ENCODE measurements at places on chromosomes 6 and 20. TPM values are rescaled to one million over a fixed set of nuclear protein-coding genes. Genes with fewer than 3 reads are reported as not detected.

GRCh38 chr6:37303091-37303660 lies 45.2 kb upstream of the TMEM217 start:
- DNase-seq, result no peak

The MYLK2 gene
- 0.98 TPM for total RNA-seq

- no peak for DNase-seq
Measured at GRCh38 chr6:101513181-101513580, 119.7 kb downstream of the GRIK2 start.

The PPIL6 gene
- total RNA-seq, result not detected

The DCDC2 gene
- not detected for total RNA-seq

The OR2W1 gene
- total RNA-seq, result not detected

DNA sequence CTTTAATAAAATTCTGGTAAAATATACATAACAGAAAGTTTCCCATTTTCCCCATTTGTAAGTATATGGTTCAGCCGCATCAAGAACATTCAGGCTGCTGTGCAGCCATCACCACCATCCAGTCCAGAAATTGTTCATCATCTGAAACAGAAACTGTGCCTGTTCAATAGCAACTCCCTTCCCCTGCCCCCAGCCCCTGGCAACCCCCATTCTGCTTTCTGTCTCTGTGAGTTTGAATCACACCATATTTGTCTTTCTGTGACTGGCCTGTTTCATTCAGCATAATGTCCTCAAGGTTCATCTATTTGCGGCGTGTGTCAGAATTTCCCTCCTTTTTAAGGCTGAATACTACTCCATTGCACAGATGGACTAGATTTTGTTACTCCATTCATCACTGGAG lies 19.1 kb downstream of the VSTM2L start:
- no peak for DNase-seq

The AGPAT4 gene
- 7.6 TPM for total RNA-seq

- DNase-seq, result no peak
Measured at GRCh38 chr6:81743649-81744048, 8.8 kb downstream of the TENT5A start.

DNA sequence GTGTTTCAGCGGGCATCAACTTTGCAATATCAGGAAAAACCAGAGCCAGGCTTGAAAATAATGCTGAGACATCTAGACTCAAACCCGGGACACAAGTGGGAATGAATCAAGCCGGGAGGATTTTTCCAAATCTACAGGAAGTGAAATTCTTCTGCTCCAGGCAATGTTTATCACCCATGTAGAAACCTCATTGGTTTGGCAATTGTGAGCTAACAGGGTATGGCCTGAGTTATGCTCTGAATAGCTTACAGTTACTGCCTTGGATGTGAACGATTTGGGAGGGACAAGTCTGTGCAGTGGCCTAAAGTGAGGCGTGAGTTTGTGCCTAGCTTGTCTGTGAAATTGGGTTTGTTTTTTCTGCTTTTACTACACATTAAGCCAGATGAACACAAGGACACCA lies 87.4 kb downstream of the PCSK2 start:
- DNase-seq, result no peak

GRCh38 chr20:20956513-20956931 lies 149.6 kb downstream of the LINC00237 start:
- no peak for DNase-seq

The DDO gene
- not detected for total RNA-seq

DNA sequence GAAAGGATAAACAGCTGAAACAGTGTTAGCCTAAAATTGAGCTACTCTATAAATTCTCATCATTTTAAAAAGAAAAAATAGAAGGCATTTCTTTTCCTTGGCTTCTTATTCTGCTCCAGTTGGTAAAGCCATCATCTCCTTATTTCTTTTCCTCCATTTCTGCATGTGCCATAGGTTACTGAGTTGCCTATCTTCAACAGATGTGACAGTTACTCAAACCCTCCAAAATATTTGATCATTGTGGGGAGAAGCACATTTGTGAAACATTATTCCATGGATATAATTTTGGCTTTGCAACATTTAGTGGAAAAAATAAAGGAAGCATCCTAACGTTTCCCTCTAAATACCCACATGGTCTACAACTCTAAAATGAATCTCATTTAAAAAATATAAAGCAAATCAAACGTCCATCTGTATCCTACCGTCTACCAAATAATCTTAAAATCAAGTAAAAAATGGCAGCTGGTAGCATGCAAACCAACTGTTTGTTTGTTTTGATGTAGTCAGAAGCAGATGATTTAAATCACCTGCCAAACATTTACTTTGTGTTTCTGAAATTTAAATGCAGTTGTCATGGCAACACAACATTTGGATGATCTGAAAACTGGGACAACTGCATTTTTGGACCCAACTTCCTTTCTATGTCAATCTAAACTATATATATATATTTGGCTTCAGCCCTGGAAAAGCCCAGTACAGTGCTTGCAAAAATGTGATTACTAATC lies 16.8 kb upstream of the SNX9 start:
- no peak for DNase-seq

- no peak for DNase-seq
Measured at GRCh38 chr20:64159711-64160110, 4.5 kb upstream of the MYT1 start.

DNA sequence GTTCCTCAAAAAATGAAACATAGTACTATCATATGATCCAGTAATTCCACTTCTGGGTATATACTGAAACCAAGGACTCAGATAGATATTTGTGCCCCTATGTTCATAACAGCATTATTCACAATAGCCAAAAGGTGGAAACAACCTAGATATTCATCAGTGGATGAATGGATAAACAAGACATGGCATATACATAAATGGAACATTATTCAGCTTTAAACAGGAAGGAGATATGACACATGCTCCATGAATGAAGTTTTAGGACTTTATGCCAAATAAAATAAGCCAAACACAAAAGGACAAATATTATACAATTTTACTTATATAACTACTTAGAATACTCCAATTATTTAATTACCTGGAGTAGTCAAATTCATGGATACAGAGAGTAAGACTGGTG lies 16.4 kb downstream of the PLCB1 start:
- DNase-seq, result no peak

DNA sequence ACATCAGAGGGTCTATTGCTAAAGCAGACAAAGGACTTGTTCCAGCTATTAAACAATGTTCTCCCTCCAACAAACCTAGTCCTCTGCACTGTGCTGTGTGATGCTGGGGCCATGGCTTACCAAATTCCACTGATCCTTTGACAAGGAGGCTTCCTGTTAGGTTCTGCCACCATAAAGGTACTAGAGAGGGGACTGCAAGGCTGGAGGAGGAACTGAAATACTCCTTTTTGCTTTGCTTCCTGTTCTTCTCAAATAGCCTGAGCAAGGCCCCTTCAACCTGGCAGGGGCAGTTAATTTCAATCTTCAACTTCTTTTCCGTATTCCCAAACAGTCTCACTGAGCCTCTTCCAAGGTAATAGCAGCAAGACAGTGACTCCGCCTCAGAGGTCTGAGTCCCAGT lies 286.4 kb upstream of the IRAK1BP1 start:
- no peak for DNase-seq

DNA sequence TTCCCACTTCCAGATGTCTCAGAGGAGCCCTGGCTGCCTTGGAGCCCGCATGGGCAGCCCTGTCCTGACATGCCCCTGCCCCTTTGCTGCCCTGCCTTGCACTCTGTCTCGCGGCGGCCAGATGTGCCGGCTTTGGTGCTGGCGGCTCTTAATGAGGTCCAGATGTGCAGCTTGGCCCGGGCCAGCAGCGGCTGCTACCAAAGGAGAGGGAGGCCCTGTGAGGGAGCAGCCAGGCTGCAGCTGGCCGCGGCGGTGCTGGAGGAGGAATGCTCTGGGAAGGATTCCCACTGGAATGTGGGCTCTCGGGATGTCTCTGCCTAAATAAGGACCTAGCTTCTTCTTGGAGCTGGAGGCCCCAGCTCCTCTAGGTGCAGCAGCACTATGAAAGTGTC lies 72.4 kb downstream of the FGD2 start:
- no peak for DNase-seq

DNA sequence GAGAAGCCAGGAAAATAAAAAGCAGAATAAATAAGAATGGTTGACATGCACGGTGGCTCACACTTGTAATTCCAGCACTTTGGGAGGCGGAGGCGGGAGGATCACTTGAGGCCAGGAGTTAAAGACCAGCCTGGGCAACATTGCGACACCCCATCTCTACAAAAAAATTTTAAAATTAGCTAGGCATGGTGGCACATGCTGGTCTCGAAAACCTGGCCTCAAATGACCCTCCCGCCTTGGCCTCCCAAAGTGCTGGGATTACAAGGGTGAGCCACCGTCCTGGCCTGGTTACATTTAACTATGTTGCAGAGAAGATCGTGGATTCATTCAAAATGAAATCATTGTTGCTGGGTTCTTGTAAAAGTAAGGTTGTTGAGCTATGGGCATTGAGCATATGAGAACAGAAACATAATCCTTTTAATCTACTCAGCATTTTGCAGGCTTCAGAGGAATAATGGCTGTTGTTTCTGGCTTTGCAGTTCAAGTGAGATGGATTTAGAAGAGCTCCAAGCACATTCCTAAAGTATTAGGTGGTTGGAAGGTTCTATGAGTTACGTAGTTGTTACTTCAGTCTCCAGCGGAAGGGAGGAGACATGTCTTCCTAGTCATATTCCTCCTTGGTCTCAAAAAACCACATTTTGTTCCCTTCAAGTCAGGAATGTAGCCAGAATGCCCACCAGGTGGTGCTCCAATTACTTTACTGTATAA lies 45.6 kb upstream of the RAB23 start:
- DNase-seq, result no peak

DNA sequence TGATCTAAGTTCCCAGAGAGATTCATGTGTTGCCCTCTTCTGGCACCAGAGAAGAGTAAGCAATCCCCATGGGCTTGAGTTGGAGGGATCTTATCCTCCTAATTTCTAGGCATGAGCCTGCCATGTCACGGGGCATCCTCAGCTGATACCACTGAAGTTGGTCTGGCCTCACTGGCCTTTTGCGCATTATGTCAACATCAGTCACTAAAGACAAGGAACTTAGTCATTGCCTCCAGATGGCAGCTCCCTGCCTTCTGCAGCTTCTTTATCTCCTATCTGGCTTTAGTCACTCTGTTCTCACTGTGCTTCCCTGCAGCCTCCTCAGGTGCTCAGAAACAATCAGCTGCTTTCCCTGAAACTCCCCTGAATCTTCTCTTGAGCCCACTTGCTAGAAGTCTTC lies 312.2 kb downstream of the ADGRG6 start:
- no peak for DNase-seq

GRCh38 chr6:43186019-43186418 lies 4.0 kb downstream of the CUL9 start:
- DNase-seq, result no peak

DNA sequence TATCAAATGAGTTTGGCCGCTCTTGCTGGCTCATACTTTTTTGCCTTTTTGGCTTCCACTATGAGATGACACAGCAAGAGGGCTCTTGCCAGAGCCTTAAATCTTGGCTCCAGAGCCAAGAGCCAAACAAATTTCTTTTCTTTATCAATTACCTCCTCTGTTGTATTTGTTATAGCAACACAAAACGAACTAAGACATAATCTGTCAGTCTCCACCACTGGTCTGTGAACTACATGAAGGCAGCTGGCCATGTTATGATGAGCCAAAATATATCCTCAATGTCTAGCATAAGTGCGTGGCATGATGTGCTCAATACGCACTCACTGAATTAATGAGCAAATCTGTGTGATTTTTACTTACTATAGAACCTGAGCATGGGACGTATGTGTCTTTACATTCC lies 220.0 kb upstream of the ZNF217 start:
- DNase-seq, result no peak

DNA sequence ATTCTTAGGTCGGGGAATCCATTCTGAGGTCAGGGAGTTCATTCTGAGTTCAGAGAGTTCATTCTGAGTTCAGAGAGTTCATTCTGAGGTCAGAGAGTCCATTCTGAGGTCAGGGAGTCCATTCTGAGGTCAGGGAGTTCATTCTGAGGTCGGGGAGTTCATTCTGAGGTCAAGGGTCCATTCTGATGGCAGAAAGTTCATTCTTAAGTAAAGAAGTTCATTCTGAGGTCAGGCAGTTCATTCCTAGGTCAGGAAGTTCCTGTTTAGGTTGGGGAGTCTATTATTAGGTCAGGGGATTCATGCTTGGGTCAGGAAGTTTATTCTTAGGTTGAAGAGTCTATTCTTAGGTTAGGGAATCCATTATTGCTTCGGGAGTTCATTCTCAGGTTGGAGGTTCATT lies 16.5 kb upstream of the NXT1 start:
- DNase-seq, result no peak

DNA sequence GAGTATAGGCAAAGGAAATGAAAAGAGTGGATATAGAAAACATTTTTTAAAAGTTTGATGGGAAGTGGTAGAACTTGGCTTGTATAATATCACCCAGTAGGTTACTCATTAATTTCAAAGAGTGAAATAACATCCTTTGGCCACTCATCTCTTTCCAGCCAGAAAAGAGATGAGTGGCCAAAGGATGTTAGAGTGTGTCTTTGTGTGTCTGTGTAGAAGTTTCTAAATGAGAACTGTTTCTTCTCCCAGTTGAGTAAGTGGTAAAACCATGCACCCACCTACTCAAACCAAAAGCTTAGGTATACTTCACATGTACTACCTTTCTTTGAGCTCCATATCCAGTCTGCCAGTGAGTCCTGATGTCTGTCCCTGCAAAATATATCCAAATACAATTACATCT lies 47.7 kb upstream of the TMEM244 start:
- DNase-seq, result no peak

- no peak for DNase-seq
Measured at GRCh38 chr6:108736832-108737231, 111.4 kb upstream of the ARMC2 start.

The OR2J3 gene
- not detected for total RNA-seq

DNA sequence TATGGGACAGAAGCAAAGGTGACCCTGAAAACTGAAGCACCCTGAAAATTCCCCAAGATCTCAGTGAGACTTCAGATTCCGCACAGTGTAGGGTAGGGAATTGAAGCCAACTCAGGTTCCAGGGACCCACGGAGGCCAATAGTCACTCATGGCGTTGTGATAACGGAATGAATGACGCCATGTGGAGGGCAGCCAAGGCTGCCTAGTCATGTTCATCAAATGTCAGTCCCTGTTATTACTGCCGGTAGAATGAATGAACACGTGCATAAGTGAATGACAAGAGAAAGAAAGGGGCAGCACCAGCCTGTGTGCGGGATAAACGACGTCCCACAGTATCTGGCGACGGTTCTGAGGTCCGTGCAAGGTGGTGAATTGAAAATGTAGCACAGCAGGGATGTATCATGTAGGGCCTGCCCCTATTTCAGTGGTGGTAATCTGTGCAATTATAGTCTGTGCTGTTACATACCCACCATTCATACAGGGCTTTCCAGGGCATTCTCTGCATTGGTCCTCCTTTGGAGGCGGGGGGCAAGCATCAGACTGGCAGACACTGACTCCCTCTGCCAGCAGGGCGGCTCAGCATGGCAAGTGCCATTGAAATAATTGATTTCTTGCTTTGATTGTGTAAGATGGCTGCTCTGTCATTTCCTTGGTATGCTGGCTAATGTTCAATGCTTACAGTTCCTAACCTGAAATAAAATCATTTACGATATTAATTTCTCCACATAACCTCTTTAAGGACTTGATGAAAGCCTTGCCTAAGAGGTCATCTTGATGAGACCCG lies 386.9 kb downstream of the CDH4 start:
- DNase-seq, result no peak
